Camera-type eye (tissue), 1 donor: ENCODE measurements at places on chromosomes 2 and 18. TPM values are rescaled to one million over a fixed set of nuclear protein-coding genes. Genes with fewer than 3 reads are reported as not detected.

Gene TRIB2
- total RNA-seq, result 195 TPM

Gene HOXD12
- total RNA-seq, result not detected

Gene FSHR
- total RNA-seq, result not detected

Gene CTAGE1
- total RNA-seq, result not detected
